ENCODE measurements at places on chromosomes 3 and 15. TPM values are rescaled to one million over a fixed set of nuclear protein-coding genes. Genes with fewer than 3 reads are reported as not detected.

GRCh38 chr3:71241246-71241901 lies 342.2 kb downstream of the FOXP1 start:
- no peak for DNase-seq

DNA sequence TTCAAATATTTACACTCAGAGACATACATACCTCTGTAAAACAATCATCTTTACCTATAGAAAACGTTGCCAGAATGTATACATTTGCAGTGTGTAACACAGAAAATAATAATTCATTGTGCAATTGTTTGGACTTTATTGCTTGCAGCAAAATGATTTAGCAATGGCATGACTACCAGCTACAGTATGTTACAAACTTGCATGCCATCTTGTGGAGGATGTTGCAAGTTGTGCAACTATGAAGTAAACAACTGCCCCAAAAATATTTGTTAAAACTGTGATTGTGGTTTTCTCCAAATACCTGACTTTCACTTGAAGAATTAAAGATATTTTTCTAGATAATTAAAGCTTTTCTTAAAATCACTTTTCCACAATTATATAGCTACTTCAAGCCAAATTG lies 27.1 kb upstream of the C3orf49 start:
- DNase-seq: no peak

- no peak for DNase-seq
Observed at GRCh38 chr3:140953028-140953960, 11.7 kb downstream of the SLC25A36 start.

Gene ALDH1A3
- total RNA-seq: not detected

Gene GOLGA8A
- 276 TPM for total RNA-seq

Gene SCN11A
- not detected for total RNA-seq

Data from CD4-positive, alpha-beta T cell (primary cell).